ENCODE measurements at places on chromosomes 2 and 18.

DNA sequence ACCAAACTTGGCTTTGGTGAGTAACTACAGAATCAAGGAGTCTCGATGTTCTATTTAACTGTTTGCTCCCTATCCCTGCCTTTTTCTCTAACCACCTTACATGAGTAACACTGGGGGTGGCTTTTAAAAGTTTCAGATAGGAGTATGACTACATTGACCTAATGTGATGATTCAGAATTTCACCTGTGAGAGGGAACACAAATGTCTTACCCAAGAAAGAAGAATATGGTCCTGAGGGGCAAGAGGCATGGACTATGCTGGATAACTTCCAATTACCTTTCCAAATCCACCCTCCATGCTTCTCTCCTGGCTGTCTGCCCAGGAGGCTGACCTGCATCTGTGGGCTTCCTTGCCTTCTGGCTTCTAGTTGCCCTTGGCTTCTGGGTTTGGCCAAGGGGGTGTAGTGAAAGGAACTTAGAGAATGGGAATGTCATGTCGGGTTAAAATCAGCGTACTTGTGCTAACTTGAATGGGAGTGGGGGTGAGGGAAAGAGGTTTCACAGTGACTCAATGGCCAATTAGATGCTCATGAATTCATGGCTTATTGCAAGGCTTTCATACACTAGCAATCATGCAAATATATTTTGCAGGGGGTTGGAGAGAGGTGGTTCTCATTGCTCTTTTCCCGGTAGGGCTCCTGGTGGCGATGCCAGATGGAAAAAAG, 5.3 kb upstream of the IL36G start:
- DNase-seq = no peak

- no peak for DNase-seq
Observed at GRCh38 chr2:83022631-83023210, 1436.4 kb downstream of the SUCLG1 start.

GRCh38 chr2:64586054-64586453, 61.9 kb downstream of the AFTPH start:
- DNase-seq = no peak

DNA sequence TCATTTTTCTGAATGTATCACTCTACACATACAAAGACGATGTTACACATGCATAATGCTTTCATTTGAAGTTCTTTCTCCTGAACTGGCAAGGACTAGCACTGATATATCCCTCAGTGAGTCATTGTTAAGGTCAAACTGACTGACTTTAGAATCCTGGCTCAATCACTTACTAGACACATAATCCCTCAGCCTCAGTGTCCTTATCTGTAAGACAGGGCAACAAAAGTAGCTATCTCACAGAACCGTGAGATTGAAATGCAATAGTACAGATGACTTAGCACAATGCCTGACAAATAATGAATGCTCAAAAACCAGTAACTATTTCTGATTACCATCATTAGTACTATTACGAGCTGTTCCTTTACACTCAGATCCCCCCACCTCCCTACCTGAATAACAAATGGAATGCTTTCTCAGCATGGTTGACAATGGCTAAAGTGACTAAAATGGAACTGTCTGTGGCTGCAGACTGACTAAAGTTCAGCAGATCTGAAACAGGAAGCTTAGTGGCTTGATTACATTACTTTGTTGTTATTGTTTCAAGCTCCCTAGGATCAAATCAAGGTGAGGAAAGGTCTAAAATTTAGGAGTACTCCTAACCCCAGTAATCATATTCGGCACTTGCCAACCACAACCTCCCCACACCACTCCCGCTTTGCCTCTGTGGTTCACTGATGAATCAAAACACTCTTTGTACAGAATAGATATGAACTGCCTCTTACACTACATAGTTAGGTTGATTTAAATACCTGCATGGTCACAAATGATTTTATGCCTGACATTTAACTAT, 35.8 kb upstream of the CACNB4 start:
- DNase-seq = peak; percentile 3

GRCh38 chr2:70984576-70985282, 6.3 kb downstream of the ANKRD53 start:
- peak; percentile 46 for DNase-seq

GRCh38 chr2:75327334-75327733, 128.0 kb upstream of the TACR1 start:
- no peak for DNase-seq

DNA sequence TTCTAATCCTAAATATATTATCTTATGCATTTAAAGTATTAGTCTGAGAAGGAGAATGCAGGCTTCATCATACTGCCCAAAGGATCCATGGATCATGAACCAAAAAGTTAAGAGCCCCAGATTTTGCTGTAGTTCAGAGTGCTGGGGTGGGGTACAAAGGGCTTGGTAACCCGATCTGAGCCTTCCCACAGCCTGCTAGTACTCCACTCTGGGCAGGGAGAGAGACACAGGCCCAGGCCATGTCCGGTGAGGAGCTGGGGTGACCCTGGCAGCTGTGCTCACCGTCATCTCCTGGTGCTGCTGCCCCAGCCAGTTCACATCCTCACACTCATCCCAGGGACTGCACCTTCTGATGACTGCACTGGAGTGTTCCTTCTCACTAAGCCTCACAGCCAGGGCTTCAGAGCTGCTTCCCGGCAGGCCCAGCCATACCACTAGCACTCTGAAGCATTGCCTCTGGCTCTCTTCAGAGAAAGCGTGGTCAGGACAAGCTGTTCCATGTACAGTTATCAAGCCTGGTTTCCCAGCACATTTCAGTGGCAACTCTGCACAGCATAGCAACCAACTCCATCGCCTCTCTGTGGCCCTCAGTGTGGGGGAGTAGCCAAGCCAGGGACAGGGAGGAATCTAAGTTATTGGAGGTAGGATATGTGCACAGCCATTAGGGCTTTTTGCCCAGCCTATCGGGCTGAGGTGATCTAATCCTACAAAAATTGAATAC, 189.0 kb upstream of the CTAGE1 start:
- no peak for DNase-seq

DNA sequence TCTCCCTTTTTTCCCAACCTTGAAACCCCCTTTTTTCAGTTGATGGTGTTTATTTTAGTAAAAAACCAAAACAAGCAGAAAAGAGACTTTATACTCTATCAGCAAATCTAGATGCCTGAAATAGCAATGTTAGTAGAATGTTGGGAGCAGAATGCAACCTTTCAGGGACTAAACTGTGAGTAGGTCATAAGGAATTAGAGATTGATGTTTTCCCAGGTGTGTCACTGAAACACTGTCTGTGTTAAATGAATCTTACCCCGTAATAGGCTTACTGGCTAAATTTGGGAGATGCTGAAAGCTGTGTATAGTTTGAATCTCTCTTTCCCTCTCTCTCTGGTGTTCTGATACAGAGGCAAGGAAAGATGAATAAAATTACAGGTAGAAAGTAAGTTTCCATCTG, 43.8 kb downstream of the AGFG1 start:
- no peak for DNase-seq

DNA sequence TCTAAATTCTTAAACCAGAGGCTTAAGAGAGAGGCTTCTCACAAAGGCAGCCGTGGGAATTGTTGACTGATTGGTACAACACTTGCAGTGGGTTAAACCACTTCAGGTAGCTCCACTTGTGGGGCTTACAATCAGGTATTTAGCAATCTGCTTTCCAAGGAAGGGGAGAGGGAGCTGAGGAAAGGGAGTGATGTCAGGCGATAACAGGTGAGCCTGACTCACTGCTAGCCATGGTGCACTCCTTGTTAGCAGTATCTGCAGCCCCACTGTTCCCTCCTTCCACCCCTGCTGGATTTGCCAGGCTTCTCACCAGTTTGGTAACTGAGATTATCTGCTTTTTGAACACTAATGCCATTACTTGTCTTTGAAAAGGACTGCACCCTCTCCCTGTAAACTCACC, 1056.7 kb upstream of the FANCL start:
- DNase-seq = no peak

Measured in kidney capillary endothelial cell (primary cell).